ENCODE measurements at places on chromosomes 5 and 9.

DNA sequence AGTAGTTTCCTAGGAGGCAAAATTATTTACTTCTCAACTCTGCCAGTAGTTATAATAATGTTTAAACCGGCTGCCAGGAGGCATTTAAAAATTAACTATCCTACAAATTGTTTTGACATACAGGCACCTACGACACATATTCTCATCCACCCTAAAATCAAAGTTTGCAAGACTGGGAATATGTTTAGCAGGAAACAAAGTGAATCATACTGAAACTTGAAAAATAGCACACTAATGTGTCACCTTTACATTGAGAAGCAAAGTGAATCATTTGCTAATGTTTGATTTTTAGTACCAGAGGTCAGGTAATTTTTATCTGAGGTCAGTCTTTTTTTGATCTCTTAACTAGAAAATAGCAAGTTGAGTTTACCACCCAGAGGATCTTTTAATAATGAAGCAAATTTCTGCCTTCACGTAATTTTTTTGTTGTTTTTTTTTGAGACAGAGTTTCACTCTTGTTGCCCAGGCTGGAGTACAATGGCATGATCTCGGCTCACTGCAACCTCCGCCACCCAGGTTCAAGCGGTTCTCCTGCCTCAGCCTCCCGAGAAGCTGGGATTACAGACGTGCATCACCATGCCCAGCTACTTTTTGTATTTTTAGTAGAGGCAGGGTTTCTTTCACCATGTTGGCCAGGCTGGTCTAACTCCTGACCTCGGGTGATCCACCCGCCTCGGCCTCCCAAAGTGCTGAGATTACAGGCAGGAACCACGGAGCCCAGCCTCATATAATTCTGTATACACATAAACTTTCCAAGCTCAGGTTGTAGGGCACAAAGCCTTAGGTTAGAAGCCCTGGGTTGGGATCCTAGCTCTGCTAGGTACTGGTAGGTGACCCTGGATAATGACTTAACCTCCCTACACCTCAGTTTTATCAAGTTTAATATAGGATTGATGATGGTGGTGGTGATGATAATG, 124.3 kb downstream of the UGCG start:
- H3K27ac ChIP-seq: no peak overlapping the region
- H3K4me3 ChIP-seq: no peak overlapping the region
- H3K27me3 ChIP-seq: no peaks in the 10 kb centered on the region
- no peaks in the 10 kb centered on the region for H3K4me1 ChIP-seq
- no peaks in the 10 kb centered on the region for H3K36me3 ChIP-seq

- no peaks in the 10 kb centered on the region for H3K4me1 ChIP-seq
- no peaks in the 10 kb centered on the region for H3K27me3 ChIP-seq
- H3K4me3 ChIP-seq: no peak overlapping the region
- no peak overlapping the region for H3K27ac ChIP-seq
- DNase-seq: no peak
Measured at GRCh38 chr5:9922719-9923118, 292.6 kb upstream of the TAS2R1 start.

DNA sequence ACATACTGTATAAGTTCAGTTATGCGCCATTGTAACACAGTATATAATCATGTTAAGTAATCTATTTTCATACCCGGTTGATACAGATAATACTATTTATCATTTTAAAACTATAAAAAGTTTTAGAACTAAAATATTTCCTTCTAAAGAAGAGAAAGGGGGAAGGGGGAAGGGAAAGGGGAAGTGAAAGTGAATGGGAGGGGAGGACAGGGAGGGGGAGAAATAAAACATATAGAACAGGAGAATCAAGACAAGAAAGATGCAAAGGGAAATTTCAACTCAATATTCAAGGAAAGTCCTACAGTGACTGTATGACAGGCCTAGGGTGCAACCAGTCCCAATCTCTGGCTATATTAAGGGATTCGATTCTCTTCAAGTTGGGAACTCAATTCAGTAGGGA, 1278.8 kb downstream of the MAT2B start:
- no peak for DNase-seq
- H3K36me3 ChIP-seq: no peaks in the 10 kb centered on the region
- H3K4me3 ChIP-seq: no peak overlapping the region
- H3K4me1 ChIP-seq: no peaks in the 10 kb centered on the region
- no peaks in the 10 kb centered on the region for H3K27me3 ChIP-seq
- no peak overlapping the region for H3K27ac ChIP-seq

DNA sequence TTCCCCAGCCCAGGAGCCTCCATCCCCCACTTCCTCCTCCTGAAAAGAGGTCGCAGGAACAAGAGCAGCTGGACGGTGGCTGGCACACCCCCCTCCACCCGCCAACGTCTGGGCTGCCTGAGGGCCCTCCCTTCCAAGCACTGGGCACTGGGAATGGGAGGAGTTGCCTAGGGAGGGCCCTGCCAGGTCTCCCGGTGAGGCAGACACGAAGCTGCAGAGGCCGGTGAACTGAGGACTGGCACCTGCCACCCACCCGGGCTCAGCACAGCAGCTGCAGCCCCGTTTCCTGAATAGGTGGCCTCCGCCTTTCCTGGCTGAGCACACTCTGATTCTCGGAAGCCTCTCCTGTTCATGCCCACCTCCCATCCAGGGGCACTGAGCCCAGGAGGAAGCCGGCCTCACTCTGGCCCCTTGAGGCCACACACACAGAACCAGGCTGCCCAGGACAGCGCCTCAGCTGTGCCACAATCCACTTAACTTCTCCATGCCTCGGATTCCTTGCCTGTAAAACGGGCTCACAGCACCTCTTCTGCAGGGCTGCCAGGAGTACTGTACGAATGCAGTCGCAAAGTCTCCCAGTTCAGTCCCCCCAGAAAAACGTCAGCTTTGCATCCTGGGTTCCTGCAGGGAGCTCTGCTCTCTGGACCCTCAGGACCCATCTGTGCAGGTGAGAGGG, 1.3 kb downstream of the NPDC1 start:
- H3K4me1 ChIP-seq: peaks cover 5% of the 10 kb centered on the region
- H3K27ac ChIP-seq: no peak overlapping the region

DNA sequence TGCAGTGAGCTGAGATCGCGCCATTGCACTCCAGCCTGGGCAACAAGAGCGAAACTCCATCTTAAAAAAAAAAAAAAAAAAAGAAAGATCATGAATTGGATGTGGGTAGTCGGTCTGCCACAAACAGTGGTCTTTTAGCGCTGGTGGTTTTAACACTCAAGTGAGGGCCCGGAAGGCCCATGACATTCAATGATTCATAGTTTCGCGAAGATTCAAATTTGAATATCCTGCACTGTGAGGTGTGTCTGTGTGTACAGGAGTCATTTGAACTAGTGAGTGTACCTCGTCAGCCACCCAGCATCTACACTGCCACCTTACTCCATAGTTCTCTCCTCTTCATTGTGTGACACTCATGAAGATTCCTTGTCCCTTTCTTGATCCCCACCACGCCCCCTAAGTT, 41.3 kb downstream of the CFAP77 start:
- H3K36me3 ChIP-seq: no peaks in the 10 kb centered on the region
- peaks cover 3% of the 10 kb centered on the region for H3K4me1 ChIP-seq
- DNase-seq: no peak
- H3K4me3 ChIP-seq: no peak overlapping the region

DNA sequence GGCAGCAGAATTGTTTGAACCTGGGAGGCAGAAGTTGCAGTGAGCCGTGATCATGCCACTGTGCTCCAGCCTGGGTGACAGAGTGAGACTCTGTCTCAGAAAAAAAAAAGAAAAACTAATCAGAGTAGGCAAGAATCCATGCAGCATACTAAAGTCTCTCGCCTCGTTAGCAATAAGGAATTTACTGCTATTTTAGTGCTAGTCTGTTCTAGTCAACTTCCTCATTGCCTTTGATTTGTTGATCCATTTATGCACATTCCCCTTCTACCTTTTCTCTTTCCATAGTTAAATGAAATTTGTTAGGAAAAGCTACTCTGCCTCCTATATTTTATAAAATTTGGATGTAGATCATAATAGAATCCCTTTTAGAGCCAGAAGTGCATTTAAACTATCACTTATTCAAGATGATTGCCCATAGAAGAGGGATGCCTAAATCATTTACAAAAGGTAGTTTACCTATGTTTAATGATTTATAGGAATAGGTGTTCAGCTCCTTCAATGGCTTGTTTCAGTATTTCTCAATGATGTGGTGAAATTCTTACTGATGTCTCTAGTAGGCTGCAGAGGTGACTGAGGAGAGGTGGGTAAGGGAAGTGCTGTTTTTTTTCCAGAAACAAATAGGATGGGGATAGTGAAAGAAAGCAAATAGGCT, 1.9 kb downstream of the LRRC19 start:
- H3K27me3 ChIP-seq: no peaks in the 10 kb centered on the region
- DNase-seq: no peak
- H3K4me1 ChIP-seq: no peaks in the 10 kb centered on the region
- H3K27ac ChIP-seq: no peak overlapping the region
- no peak overlapping the region for H3K4me3 ChIP-seq

DNA sequence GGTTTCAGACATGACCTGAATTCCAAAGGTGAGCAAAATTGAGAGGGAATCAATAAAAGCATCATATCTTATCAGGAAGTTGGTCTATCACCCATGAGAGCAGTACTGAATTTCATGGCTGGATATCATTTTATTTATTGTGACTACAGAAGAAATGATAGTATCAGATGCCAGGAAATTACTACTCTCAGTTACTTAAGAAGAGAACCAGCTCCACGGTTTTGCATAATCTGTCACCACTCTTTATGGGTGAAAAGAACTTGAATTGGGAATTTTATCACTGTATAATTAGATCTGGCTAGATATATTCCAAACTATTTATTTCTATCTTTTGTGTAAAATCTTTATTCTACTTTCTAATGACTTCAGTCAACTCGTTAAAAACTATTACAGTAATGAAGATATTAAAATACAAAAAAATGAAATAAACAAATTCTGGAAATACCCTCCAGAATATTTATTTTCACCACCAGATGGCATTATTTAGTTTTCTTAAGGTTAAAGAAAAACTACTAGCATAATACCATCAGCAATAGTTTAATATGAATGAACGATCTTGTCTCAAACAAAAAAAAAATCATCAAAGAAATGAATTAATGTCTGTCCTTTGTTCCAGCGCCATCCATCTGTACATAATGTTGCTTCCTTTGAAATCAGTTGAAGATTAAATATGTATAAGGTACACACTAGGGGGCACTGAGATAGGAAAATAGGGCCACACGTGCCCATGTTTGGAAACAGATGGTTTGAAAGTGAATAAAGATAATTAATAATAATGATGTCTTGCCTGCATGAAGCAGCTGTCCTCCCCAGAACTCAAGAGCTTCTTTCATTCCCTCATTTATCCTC, 84.7 kb upstream of the SLCO6A1 start:
- H3K4me1 ChIP-seq: no peaks in the 10 kb centered on the region
- H3K36me3 ChIP-seq: no peaks in the 10 kb centered on the region
- H3K27ac ChIP-seq: no peak overlapping the region
- H3K27me3 ChIP-seq: no peaks in the 10 kb centered on the region
- no peak overlapping the region for H3K4me3 ChIP-seq

DNA sequence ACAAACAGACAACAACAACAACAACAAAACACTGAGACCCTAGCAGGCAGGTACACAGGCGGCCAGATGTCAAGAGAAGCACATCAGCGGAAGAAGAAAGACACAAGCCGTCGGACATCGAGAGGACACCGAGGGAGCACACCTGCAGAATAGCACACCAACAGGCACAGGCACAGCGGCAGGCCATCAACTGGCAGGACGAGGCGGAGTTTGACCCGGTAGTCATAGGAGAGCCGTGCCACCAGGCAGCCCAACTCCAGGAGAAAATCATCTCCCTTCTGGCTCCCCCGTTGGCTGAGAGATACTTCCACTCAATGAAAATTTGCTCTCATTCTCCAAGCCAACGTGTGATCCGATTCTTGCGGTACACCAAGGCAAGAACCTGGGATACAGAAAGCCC, 352.1 kb upstream of the IZUMO3 start:
- H3K4me3 ChIP-seq: no peak overlapping the region
- H3K27me3 ChIP-seq: no peaks in the 10 kb centered on the region
- H3K27ac ChIP-seq: no peak overlapping the region
- no peaks in the 10 kb centered on the region for H3K36me3 ChIP-seq
- H3K4me1 ChIP-seq: no peaks in the 10 kb centered on the region

DNA sequence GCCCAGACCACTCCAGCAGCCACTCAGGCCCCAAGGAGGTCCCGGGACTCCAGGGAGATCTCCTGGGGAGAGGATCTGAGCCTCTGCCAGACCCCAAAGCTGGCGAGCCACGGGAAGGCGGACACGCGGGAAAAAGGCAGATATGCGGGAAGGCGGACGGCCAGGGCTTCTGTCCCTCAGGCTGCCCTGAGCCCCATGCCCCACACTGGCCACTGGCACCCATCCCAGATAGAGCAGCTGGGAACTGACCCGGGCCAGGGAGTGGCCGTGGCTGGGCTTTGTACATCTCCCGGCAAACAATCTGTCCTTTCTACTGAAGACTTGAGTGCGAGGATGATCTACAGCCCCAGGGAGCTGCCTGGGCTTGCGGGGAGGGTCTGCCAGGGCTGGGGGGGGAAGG, 21.1 kb upstream of the NOTCH1 start:
- H3K4me3 ChIP-seq: no peak overlapping the region
- no peaks in the 10 kb centered on the region for H3K27me3 ChIP-seq
- H3K36me3 ChIP-seq: no peaks in the 10 kb centered on the region

DNA sequence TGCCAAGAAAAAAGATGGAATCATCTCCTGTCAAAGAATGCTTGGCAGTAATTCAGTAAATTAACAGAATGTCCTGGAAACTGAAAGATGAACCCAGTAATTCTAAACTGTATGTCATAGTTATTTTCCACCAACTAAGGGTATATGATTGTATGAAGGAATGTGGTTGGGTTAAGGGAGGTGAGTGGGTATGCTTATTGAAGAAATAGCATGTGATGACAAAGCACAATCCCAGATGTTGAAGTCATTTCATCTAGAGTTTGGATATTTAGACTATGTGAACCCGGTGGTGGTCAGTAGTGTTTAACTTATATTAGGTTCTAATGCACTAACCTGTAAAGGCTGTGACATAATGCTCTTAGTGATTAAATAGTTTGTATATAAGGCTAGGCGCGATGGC, 87.3 kb downstream of the CDKN2A start:
- no peaks in the 10 kb centered on the region for H3K27me3 ChIP-seq
- no peak overlapping the region for H3K4me3 ChIP-seq
- no peak overlapping the region for H3K27ac ChIP-seq
- no peaks in the 10 kb centered on the region for H3K4me1 ChIP-seq
- no peaks in the 10 kb centered on the region for H3K36me3 ChIP-seq
- DNase-seq: no peak

- H3K4me3 ChIP-seq: no peak overlapping the region
- H3K27me3 ChIP-seq: no peaks in the 10 kb centered on the region
- DNase-seq: no peak
- H3K36me3 ChIP-seq: no peaks in the 10 kb centered on the region
Measured at GRCh38 chr9:99911600-99911999, 5.1 kb downstream of the STX17 start.

DNA sequence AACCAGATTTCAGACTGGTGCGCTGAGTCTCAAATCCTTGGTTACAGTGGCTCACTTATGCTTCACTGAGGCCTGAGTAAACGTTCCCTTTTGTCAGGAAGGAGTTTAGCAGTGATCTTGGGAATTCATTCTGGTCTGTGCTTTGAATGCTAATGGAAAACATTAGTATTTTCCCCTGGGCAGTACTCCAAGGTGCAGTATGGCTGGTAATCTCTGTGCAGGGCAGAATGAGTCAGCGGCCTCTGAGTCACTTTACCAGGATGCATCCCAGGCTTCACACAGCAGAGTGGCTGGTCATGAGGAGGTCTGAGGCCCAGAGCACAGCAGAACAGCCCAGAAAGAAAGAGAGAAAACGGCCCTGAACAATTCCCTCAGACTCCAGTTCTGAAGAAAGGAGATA, 54.0 kb downstream of the PCA3 start:
- no peak overlapping the region for H3K27ac ChIP-seq
- no peak overlapping the region for H3K4me3 ChIP-seq
- no peaks in the 10 kb centered on the region for H3K4me1 ChIP-seq
- no peak for DNase-seq
- H3K27me3 ChIP-seq: no peaks in the 10 kb centered on the region
